Ureter (tissue), 1 donor: ENCODE measurements at places on chromosomes 5 and 9. TPM values are rescaled to one million over a fixed set of nuclear protein-coding genes. Genes with fewer than 3 reads are reported as not detected.

NMUR2 gene
- total RNA-seq = not detected

SPATA31C1 gene
- not detected for total RNA-seq

APC gene
- total RNA-seq = 40.4 TPM

SLC25A2 gene
- 1.3 TPM for total RNA-seq

PDLIM4 gene
- 33.9 TPM for total RNA-seq

PPP6C gene
- total RNA-seq = 36.9 TPM

ECSCR gene
- total RNA-seq = 31.1 TPM

FOXD4L4 gene
- total RNA-seq = 0.47 TPM

SPINK13 gene
- total RNA-seq = not detected

LCN2 gene
- total RNA-seq = 143 TPM

GRM6 gene
- not detected for total RNA-seq

RHOBTB3 gene
- 102 TPM for total RNA-seq

ACTBL2 gene
- total RNA-seq = not detected

NEK6 gene
- total RNA-seq = 24.9 TPM

SLC35D2 gene
- total RNA-seq = 26.0 TPM
